ENCODE measurements at places on chromosomes 11 and 22.

DNA sequence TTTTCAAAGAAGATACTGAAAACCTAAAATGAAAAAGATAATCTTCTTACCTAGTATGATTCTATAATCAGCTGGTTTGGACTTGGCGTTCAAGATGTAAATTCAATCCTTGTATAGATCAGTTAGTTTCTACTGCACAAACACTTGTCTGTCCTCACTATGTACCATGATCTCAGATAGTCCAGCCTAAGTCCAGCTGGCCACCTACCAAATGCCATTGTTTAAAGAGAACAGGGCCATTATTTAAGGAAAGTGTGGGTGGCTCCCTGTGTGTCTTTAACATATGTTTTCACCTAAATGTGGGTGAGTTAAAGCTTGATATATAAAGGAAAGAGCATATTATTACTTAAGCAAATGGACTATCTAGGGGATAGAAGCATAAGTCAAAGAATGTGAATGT, 38.6 kb downstream of the BLID start:
- DNase-seq: no peak

- no peak for DNase-seq
Observed at GRCh38 chr11:130918081-130918480, 1.8 kb upstream of the SNX19 start.

DNA sequence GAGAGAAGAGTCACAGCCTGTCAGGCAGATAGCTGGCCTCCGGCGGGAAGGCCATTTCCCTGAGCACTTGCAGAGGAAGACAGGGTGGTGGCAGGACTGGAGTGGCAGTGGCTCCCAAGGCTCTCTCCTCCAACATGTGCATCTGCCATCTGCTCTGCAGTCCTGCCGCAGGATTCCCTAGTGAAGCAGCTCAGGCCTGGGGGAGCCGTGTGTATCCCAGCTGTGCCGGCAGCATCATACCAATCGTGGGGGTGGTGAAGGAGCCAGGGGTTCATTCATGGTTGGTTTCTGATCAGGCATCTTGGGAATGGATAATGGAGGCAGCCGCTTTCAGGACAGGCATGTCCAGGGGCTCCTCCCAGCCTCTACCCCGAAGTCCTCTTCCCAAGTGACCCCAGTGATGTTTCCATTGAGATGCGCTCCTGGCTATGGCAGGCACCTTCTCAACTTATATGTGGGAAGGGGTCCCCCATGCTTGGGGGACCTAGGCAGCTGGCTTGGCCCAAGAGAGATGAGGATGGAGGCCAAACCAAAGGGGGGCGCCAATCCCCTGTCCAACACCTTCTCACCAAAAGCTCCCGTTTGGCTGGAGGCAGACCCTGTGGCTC, 6.1 kb downstream of the TAGLN start:
- DNase-seq: no peak

- no peak for DNase-seq
Observed at GRCh38 chr11:74683279-74683871, 47.9 kb downstream of the CHRDL2 start.

DNA sequence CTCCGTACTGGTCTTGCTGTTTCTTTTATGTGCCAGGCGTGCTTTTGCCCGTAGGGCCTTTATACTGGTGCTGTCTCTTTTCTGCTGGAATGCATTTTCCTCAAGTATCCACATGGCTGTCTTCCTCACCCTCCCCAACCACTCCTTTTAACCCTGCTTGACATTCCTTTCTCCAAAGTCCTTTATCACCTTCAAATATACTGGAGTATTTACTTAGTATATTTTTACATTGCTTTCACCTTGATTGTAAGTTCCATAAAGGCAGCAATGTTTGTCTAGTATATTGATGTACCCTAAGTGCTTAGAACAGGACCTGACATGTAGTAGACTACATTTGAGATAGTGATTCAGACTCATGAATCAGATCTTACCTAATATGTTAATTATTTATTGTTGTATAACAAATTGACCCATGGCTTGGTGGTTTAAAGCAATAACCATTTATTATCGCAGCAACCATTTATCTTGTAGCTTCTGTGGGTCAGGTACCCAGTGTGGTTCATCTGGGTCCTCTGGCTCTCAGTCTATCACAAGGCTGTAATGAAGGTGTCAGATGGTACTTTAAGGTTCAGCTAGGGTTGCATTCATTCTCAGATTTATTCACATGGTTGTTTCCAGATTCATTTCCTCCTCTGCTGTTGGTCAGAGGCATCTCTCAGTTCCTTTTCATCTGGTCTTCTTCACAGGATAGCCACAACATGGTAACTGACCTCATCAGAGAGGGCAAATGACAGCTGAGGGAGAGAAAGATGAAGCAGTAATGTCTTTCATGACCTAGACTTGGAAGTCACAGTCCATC, 34.2 kb downstream of the DDX10 start:
- DNase-seq: no peak

DNA sequence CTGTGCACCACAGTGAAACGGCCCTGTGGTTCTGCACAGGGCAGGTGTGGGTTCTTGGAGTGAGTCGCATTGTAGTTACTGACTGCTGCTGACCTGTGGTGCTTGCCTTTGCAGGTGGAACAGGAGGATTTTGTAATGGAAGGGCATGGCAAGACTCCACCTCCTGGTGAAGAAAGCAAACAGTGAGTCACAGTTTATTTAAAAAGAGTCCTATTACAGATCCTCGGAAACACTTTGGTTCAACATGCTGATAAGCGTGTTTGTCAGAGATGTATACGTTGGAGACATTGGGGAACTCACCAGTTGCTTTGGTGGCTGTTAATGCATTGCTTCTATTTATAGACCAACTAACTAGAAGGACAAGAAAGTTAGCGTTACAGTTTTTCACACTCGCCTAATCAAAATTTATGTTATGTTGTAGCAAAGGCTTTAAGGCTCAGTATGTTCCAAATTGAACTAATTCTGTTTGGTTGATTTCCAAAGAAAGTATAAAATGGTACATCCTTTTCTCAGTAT, 21.7 kb upstream of the TNRC6B start:
- DNase-seq: no peak

DNA sequence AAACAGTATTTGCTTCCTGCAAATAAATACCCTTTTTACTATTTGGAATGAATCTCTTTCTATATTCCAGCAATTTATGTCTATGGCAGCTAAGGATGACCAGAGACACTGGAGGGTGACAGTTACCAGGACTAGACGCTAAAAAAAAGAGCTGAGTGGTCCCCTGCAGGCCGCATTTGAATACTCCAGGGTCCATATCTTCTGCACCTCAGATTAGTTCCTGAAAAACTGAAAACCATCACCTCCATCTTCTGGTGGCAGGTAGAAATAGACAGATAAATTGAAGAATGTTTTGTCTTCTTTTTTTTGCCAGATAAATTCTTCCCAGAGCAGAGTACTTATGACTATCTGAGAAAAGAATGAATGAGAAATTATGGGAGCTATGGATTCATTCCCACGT, 145.6 kb downstream of the CSNK2A3 start:
- DNase-seq: no peak

DNA sequence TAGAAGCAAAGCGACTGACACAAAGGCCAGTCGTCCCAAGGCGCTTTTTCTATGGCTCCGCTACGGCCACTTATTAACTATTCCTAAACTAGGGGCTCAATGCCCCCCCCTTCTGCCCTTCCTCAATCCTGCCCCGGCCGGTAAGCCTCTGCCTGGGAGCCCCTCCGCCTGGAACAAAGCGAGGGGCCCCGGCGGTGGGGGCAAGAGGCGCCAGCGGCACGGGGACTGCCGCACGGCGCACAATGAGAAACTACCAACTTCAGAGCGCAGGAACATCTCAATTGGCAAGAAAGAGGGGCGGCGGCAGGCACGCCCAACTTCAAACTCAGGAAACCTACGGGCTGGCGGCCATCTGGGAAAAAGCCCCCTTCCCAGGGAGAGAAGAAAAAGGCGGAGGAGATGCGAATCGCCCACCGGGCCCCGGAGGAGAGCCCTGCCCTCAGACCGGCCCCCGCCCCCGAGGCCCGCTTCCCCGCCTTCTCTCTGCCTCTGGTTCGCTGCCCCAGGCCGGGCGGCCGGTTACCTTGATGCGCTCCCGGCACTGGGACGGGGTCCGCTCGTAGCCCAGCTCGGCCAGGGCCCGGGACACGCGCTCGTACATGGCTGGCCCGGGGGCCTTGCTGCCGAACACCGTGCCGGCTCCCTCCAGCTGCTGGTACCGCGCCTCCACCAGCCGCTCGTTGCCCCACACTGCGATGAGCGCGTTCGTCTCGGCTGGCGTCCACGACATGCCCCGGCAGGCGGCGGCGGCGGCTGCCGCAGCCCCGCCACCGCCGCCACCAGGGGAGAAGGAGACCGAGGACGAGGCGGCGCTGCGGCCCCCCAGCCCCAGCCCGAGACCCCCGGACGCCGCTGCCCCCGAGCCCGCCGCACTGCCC, 619 bp downstream of the MSANTD2 start:
- DNase-seq: no peak

DNA sequence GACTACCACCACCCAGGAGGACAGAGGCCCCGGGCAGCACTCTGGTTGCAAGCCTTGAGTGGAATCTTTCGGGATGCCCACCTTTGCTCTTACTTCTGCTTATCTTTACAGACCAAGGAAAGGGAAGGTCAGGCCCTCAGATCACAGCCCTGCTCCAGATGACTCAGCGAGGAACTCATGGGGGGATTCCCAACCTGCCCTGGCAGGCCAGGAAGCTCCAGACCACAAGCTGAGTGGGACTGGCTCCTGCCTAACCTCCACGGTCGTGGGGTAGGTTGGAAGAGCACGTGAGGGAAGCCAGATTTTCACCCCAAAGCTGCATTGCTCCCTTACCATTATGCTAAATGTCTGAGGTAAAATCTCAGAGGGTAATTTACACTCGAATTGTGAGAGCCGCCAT, 11.8 kb downstream of the TBC1D10A start:
- DNase-seq: no peak

- DNase-seq: no peak
Observed at GRCh38 chr22:46454504-46455269, 82.7 kb downstream of the CELSR1 start.

DNA sequence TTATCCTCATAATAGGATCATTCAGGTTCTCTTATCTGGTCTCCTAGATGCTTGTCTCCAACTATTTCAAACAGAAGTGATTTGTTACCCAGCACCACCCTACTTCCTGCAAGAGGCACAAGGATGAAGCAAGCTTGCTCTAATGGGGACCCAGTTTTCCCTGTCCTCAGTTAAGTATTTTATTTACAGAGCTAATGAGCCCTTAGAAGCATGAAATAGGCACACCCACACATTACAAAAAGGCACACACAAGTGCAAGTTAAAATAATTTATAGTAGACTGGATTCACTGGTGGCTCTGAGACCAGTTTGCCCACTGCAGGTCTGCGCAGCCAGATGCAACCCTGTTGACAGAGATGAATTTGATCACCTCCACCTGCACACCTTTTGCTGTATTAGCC, 167.5 kb downstream of the KIRREL3 start:
- DNase-seq: no peak

DNA sequence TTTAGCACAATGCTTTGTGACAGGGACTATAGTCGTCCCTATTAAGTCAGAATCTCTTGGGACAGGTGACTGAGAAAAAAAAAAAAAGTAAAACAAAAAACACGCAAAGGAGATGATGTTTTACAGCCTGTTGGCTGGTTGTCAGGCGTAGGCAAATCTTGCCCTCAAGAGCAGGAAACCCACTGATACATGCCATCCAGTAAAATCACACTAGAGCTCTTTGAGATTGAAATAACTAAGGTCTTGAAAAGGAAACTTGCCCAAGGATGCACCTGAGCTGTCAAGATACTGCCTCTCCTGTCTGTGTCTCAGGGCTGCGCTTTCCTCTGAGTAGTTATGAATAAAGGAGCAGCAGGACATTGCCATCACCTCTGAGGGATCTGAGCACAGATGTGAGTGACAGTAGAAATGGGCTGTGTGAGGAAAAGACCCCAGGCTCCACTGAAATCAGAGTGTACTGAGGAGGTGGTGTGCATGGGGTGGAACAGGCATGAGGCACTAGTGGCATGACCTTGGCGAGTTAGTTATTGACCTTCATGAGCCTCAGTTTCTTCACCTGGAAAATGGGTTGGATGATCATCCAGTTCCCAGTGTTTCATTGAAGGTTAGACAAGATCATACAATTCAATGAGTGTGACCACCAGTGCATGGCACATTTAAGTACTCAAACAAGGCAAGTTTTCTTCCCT, 23.3 kb downstream of the MICAL2 start:
- no peak for DNase-seq

DNA sequence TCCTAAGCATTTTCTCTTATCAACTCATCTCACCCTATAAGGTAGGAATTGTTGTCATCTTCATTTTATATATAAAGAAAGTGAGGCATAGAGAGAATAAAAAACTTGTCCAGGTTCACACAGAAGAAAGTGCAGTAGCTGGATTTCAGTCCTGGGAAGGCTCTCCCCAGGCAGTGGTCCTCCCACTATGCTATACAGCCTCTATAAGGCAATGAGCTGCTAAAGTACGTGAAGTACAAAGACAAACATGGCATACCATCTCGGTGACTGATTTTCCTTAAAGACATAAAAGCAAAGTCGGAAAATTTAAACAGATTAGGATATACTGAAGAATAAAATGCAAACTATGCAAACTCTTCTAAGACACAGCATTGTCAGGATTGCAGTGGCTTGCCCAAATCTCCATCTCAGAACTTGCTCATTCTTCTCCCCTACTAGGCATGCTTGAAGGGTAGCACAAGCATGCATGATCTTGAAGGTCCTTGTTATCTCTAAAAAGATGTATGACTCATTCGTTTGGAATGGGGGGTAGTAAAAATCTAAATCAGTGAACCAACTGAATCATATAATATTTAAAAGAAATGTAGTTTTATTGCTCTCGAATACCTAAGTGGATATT, 97.8 kb upstream of the CSNK2A3 start:
- no peak for DNase-seq

DNA sequence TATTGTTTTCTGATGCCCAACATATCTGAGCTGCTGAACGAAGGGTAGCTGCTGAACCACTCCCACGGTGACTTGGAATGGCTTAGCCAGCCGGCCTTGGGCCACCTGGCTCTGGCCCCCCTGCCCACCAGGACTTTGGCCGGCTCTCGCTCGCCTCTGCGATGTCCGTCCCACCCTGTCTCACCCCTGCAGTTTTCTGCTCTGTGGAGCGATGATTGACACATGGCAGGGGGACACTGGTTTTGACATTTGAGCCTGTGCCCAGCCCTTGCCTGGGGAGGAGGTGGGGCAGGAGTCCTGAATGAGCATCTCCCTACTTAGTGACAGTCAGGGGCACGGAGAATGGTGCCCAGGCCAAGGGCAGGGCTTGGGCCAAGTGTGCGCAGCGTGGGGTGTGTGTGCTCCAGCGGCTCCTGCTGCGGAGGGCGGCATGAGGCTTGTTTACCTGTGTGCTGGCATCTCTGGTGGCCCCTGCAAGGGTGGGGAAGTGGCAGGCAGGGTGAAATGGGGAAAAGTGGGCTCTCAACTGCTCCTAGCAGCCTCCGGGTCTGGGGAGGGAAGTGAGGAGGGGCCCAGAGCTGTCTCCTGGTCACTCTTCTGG, 15.7 kb upstream of the CDKN1C start:
- no peak for DNase-seq

DNA sequence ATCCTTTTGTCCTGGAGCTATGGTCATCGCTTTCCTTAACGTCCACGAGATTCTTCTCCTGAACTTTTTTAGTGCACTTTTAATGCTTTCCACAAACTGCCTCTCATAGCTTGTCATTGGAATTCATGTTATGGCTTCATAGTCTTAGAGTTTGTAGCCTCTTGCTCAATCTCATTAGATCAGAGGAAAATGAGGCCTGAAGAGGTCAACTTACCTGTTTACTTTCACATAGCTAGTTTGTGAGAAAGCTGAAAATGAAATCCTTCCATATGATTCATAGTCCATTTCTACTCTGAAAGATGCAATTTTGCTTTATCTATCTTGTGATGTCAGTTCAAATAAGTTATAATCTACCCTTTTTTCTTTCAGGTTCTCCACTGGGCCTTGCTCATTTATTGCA, 1747.2 kb upstream of the RAG2 start:
- no peak for DNase-seq
